Mammary microvascular endothelial cell (primary cell): ENCODE measurements at places on chromosomes 4 and X. TPM values are rescaled to one million over a fixed set of nuclear protein-coding genes. Genes with fewer than 3 reads are reported as not detected.

The TENM3 gene
- 14.7 and 18.0 TPM in 2 replicates for total RNA-seq

The RBMX2 gene
- total RNA-seq, result 18.3 and 21.3 TPM in 2 replicates

The PCDH11X gene
- not detected in 2 replicates for total RNA-seq

The MCTS1 gene
- 65.8 and 72.8 TPM in 2 replicates for total RNA-seq

The NCAPG gene
- 45.1 and 47.1 TPM in 2 replicates for total RNA-seq

The FDCSP gene
- total RNA-seq, result not detected in 2 replicates
